ENCODE measurements at places on chromosomes 1 and 21. TPM values are rescaled to one million over a fixed set of nuclear protein-coding genes. Genes with fewer than 3 reads are reported as not detected.
A peak's percentile ranks its signal among the peaks of the same experiment; 100 is the strongest.

- DNase-seq, result peak; percentile 57
Measured at GRCh38 chr1:180211156-180211859, 18.8 kb upstream of the LHX4 start.

DNA sequence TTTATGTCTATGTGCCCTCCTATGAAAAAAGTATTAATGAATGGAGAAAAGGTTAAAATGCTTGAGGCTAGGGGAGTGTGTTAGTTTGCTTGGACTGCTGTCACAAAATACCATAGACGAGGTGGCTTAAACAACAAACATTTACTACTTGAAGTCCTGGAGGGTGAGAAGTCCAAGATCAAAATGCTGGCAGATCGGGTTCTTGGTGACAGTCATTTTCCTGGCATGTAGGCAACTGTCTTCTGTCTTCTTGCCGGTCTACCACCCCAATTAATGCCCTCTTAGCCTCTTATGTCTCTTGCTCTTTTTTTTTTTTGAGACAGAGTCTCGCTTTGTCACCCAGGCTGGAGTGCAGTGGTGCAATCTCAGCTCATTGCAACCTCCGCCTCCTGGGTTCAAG lies 15.0 kb downstream of the ARID1A start:
- DNase-seq, result no peak

GRCh38 chr1:48017716-48018115 lies 20.5 kb upstream of the TRABD2B start:
- no peak for DNase-seq

TNNT2 gene
- total RNA-seq, result 20.3 TPM

AGO1 gene
- 23.5 TPM for total RNA-seq

Measured in chondrocyte (in vitro differentiated cells).